Lower lobe of right lung (tissue), 2 donors: ENCODE measurements at places on chromosomes 3 and 15. TPM values are rescaled to one million over a fixed set of nuclear protein-coding genes. Genes with fewer than 3 reads are reported as not detected.

Gene RBSN
- total RNA-seq, result 29.7 TPM

GRCh38 chr15:90309020-90309419 lies 43.1 kb upstream of the ZNF774 start:
- DNase-seq, result no peak

GRCh38 chr3:128078322-128078721 lies 26.1 kb downstream of the SEC61A1 start:
- DNase-seq, result no peak

- peak; percentile 49 for DNase-seq
Measured at GRCh38 chr3:46935989-46936558, 40.5 kb downstream of the CCDC12 start.

DNA sequence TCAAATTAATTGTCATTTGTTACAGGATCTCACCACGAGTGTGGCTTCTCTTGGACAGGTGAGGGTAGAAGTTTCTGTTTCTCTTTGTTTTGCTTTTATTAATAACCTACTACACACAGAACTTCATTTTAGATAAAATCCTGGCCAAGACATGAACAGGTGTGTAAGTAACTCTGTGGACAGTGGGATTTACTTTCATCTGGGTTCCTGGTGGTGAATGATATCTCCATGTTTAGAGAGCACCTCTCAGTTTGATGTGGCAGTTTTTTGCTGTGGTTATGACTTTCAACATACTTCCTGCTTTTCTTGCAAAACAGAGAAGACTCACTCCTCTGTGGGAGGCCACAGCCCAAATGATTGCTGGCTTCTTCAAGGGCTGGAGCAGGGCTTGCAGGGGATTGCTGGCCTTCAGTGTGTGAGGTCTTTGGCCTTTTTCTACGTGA lies 71.1 kb upstream of the XCR1 start:
- DNase-seq, result peak; percentile 57

Gene OR5H1
- not detected for total RNA-seq

Gene TMEM87A
- total RNA-seq, result 129 TPM

DNA sequence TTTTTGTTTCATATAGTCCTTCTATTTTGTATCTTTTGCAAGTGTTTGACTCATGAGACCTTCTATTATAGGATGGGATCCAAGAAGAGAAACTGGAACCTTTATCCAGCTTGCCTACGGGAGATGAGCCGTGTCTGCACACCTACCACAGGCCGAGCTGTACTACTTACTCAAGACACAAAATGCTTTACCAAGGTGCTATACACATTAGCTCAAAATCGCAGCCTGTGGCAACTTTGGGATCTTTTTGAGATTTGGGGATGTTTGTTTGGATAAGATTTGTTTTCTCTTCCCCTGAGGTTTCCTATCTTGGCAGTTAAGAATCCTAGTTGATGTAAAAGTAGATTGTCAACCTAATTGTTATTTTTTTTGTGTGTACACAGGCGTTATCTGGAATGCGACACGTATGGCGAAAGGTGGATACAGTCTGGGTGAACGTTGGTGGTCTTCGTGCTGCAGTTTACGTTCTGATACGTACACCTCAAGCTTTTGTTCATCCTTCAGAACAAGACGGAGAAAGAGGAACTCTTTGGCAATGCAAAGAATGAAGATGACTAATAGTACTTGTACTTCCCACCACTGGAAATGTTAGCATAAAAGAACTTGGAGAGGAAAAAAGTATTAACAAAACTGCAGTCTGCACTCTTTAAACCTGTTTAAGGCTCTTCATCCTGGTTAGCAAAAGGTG lies 13.1 kb upstream of the SETD5 start:
- DNase-seq, result no peak

DNA sequence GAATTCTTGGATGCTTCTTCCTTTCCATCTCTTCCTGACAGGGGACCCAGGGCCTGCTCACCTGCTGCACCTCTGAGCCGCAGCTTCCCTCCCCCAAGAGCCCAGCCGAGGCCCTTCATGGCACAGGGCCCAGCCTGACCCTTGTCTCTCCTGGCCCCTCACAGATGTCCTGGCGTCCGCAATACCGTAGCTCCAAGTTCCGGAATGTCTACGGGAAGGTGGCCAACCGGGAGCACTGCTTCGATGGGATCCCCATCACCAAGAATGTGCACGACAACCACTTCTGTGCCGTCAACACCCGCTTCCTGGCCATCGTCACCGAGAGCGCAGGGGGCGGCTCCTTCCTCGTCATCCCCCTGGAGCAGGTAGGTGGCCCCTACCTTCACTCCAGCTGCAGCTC lies 66.2 kb downstream of the CORO2B start:
- no peak for DNase-seq

- no peak for DNase-seq
Measured at GRCh38 chr3:108489776-108490175, 20.6 kb downstream of the MYH15 start.

GRCh38 chr15:33027306-33028035 lies 167.0 kb downstream of the FMN1 start:
- DNase-seq, result no peak

Gene EXD1
- total RNA-seq, result not detected

Gene C15orf62
- 2.4 TPM for total RNA-seq

DNA sequence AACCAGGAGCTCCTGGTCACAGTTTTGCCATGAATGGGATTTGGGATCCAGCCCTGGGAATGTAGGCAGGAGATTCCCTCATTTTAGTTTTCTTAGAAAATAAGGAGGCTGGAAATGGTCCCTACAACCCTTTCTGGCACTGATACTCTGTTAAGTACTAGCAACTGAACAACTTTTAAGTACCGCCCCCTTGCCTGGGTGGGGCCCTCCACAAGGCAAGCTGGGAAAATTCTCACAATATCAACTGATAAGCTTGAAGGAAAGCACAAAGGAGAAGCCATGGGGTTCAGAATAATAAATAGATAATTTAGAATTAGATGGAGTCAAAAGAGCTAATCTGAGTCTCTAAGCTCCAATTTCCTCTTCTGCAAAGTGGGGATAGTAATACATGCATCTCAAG lies 4.2 kb upstream of the DGKG start:
- no peak for DNase-seq

GRCh38 chr15:41019174-41019573 lies 65.9 kb downstream of the CHAC1 start:
- no peak for DNase-seq

GRCh38 chr3:171965067-171965712 lies 74.2 kb upstream of the FNDC3B start:
- no peak for DNase-seq

DNA sequence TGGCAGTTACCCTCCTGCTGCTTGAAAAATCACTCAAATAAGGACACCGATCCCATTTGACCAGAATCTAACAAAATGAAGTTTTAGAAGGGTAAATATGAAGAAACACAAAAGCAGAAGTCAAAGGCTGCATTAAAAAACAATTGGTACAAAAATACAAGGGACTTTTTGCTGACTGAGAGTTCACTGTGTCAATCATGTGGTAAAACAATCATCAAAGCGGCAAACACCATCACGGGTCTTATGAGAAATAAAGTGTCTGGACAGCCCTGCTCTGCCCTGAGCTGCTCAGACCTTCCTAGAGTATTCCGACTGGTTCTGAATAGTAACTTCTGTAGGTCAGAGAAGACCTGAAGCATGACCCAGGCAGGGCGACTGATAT lies 137.2 kb upstream of the RAD18 start:
- DNase-seq, result no peak
